ENCODE measurements at places on chromosomes 13 and 19.

GRCh38 chr19:4673216-4673615 is 3.1 kb upstream of the MYDGF start:
- no peak for DNase-seq

DNA sequence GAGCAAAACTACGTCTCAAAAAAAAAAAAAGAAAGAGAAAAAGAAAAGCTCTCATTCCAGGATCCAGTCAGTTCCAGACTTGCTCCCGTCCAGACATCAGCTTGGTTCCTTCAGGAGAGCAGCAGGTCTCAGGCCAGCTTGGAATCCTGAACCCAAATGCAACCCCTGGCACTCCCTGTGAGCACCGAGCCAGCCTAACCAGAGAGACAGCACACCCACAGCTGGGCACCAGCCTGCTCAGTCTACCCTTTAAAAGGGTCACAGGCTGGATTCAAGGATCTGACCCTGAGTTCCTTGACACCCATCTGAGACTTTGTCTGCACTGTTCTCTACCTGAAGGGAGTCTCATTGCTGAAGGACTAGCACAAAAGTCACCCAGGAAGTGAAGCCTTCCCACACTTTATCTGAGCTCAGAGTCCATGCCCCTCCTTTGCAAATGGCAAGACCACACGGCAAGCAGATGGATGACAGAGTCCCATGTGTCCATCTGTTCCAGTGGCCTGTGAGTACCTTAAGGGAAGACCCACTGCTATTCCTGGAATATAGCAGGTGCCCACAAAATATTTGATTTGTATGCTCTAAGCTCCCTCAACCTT is 1.4 kb downstream of the PEPD start:
- DNase-seq, result no peak

DNA sequence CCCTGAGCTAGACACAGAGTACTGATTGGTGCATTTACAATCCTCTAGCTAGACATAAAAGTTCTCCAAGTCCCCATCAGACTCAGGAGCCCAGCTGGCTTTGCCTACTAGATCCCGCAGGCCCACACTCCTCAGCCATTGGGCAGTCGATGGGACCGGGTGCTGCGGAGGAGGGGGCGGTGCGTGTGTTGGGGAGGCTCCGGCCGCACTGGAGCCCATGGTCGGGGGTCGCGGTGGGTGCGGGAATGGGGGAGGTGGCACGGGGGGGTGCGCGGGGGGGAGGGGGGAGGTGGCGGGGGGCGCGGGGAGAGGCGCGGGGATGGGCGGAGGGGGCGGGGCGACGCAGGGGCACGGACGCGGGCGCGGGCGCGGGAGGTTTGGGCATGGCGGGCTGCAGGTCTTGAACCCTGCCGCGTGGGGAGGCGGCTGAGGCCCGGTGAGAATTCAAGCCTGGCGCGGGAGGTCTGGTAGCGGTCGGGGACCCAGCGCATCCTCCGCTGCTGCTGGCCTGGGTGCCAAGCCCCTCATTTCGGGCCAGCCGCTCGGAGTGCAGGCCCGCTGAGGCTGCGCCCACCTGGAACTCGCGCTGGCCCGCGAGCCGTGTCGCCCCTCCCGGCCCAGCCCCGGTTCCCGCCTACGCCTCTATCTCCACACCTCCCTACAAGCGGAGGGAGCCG is 674.1 kb downstream of the SLITRK5 start:
- DNase-seq, result no peak

DNA sequence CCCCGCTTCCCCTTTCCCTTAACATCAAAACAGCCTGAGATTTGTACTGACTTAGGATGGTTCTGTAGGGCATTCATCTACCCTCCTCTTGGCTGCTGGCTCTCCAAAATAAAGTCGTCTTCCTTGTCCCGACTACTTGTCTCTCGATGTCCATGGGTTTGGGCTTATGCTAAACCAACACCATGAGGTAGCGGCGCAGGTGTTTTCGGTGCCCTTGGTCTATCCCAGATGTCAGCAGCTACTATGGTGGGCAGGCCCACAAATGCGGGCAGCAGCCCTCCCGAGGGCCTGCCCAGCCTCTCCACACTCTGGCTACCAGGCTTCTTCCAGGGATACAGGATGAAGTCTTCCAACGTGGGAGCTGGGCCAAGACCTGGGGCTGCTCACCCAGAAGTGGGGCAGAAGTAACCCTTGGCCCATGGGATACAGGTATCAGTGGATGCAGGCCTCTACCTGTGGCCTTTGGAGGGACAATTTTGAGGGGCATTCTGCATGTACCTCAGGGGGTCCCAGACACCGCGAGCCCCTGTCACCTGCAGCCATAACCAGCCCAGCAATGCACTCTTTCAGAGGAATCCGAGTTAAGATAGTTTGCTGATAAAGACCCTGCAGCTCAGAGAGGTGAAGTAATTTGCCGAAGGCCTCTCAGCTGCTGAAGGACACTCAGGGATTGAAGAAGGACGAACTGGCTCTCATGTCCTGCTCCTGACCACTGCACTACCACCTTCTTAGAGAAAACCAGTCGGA is 47.8 kb upstream of the VSTM2B start:
- no peak for DNase-seq

- DNase-seq, result no peak
These were observed 73.6 kb downstream of the COL4A1 start for GRCh38 chr13:110233181-110233950.

Measured in NB4 (cell line).